ENCODE measurements at places on chromosomes 2 and 18.

- peaks cover 29% of the 10 kb centered on the region for H3K27me3 ChIP-seq
- no peak overlapping the region for H3K27ac ChIP-seq
These were observed 62.4 kb upstream of the SKOR2 start for GRCh38 chr18:47313901-47314300.

DNA sequence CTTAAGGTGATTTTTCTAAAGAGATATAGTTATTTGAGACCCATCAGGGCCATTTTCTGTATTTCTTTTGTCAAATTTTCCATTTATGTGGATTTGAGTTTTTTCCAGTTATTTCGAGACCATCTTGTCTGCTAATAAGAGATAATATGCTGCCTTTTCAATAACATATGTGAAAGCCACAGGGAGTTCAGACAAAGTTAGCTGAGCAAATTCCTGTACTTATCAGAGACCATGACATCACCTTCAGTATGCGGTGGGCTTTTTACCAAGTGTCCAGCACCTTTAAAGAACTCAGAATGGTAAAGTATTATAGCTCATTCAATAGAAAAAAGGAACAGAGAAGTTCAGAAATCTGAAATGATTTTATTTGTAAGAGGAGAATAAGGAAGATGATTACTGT lies 11.7 kb downstream of the MAPK4 start:
- H3K27me3 ChIP-seq, result peaks cover 35% of the 10 kb centered on the region
- H3K4me3 ChIP-seq, result no peak overlapping the region
- DNase-seq, result no peak
- peaks cover 8% of the 10 kb centered on the region for H3K36me3 ChIP-seq
- no peak overlapping the region for H3K27ac ChIP-seq

GRCh38 chr2:27647289-27647688 lies 16.1 kb downstream of the SUPT7L start:
- peaks cover 13% of the 10 kb centered on the region for H3K36me3 ChIP-seq
- H3K4me1 ChIP-seq, result no peaks in the 10 kb centered on the region
- no peak overlapping the region for H3K27ac ChIP-seq
- no peak for DNase-seq
- no peak overlapping the region for H3K4me3 ChIP-seq

- H3K4me3 ChIP-seq, result no peak overlapping the region
- no peaks in the 10 kb centered on the region for H3K27me3 ChIP-seq
- no peak for DNase-seq
These were observed 106.0 kb downstream of the OLA1 start for GRCh38 chr2:174142290-174142689.

DNA sequence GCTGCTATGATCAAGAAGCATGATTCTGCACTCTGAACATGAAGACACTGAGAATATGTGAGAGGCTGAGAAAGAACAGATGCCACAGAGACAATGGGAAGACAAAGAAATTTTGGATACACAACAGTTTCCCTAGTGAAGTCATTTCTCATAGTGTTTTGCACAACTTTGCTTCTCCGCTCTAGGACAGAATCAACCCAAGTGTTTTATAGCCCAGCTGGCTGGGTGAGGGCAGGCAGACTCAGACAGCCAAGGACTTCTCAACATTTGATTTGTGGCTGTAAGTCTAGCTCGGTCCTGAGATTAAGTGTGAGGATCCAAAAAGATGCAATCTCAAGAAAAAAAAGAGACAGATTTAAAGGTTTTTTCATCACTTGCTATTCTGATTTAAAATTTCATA lies 536.5 kb upstream of the CRIM1 start:
- no peaks in the 10 kb centered on the region for H3K36me3 ChIP-seq
- H3K4me3 ChIP-seq, result no peak overlapping the region
- DNase-seq, result no peak
- H3K4me1 ChIP-seq, result no peaks in the 10 kb centered on the region
- no peaks in the 10 kb centered on the region for H3K27me3 ChIP-seq

DNA sequence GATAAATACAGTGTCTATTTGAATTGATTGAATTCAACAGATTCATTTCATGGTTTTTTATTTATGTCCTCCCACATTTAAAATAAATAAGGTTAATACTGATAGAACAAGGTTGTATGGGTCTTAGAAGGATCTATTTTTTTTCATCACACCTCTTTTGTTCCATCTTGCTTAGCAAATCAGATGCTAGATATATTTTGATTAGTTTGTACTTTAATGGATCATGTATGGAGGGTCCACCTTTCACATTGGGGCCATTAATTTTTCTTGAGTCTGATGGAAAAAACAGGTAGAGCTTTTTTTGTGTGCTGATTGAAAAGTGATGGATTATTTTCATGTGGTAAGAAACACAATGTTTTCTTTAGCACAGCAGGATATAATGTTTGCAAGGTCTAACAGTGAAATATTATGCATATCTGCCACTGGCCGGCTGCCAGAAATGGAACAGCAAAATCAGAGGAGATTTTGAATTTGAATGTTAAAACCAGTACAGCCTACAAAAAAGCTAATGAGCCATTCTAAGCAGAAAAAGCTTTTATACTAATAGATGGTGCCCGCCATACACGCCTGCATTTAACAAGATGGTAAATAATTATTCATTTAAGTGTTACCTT lies 188.1 kb upstream of the ETAA1 start:
- peaks cover 8% of the 10 kb centered on the region for H3K27me3 ChIP-seq
- H3K27ac ChIP-seq, result no peak overlapping the region
- no peak for DNase-seq
- no peak overlapping the region for H3K4me3 ChIP-seq
- no peaks in the 10 kb centered on the region for H3K4me1 ChIP-seq
- no peaks in the 10 kb centered on the region for H3K36me3 ChIP-seq

DNA sequence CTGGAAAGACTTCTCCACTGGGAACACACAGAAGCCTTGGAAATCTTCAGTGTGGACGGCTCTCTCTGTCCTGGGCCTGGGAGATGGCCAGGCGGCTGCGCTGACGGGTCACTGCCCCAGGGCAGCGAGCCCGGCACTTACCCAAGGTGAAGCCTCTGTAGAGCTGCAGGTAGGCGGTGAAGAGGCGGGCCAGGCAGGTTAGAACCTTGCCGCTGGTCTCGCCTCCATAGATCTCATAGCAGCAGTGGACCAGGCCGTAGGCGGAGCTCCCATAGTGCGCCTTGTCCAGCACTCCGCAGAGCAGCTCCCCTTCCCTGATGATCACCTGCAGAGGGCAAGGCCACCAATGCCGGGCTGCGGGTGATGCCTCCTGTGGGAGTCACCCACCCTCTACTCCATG lies 53.0 kb downstream of the POLR1A start:
- H3K4me1 ChIP-seq, result no peaks in the 10 kb centered on the region
- H3K27me3 ChIP-seq, result no peaks in the 10 kb centered on the region
- H3K4me3 ChIP-seq, result no peak overlapping the region
- peaks cover 16% of the 10 kb centered on the region for H3K36me3 ChIP-seq
- DNase-seq, result no peak

- H3K4me3 ChIP-seq, result no peak overlapping the region
- no peaks in the 10 kb centered on the region for H3K4me1 ChIP-seq
- no peak overlapping the region for H3K27ac ChIP-seq
- H3K36me3 ChIP-seq, result peaks cover 15% of the 10 kb centered on the region
- no peaks in the 10 kb centered on the region for H3K27me3 ChIP-seq
- DNase-seq, result no peak
These were observed 56.3 kb upstream of the TMEM200C start for GRCh38 chr18:5951515-5952091.

- H3K36me3 ChIP-seq, result no peaks in the 10 kb centered on the region
- no peak for DNase-seq
- H3K4me1 ChIP-seq, result peaks cover 3% of the 10 kb centered on the region
- H3K27me3 ChIP-seq, result no peaks in the 10 kb centered on the region
These were observed 31.5 kb upstream of the RASGRP3 start for GRCh38 chr2:33444967-33445366.

DNA sequence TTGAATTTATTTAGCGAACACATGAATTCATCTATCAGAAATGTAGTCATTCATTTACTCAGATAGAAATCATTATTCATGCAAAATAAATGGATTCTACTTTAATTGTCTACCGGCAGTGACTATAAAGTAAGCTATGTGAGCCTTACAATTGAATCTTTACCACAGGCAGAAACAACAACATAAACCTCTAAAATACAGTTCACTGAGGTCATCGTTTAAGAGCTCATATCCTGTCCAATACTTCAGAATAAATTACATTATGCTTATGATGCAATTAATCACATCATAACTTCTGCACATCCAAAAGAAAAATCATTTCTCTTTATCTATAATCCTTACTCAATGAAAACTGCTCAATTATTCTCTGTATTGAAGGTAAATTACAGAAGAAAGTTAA lies 244.7 kb downstream of the HNMT start:
- H3K4me3 ChIP-seq, result no peak overlapping the region
- H3K36me3 ChIP-seq, result peaks cover 7% of the 10 kb centered on the region
- DNase-seq, result no peak
- no peaks in the 10 kb centered on the region for H3K4me1 ChIP-seq

GRCh38 chr2:182018218-182018617 lies 32.6 kb downstream of the PPP1R1C start:
- no peak overlapping the region for H3K27ac ChIP-seq
- peaks cover 10% of the 10 kb centered on the region for H3K36me3 ChIP-seq

- no peak overlapping the region for H3K27ac ChIP-seq
- peaks cover 20% of the 10 kb centered on the region for H3K36me3 ChIP-seq
- no peak for DNase-seq
- H3K4me1 ChIP-seq, result peaks cover 5% of the 10 kb centered on the region
- H3K4me3 ChIP-seq, result no peak overlapping the region
These were observed 29.9 kb downstream of the BIRC6 start for GRCh38 chr2:32386739-32387138.

- H3K36me3 ChIP-seq, result no peaks in the 10 kb centered on the region
- no peaks in the 10 kb centered on the region for H3K4me1 ChIP-seq
- no peak overlapping the region for H3K4me3 ChIP-seq
- no peak overlapping the region for H3K27ac ChIP-seq
- DNase-seq, result no peak
- no peaks in the 10 kb centered on the region for H3K27me3 ChIP-seq
These were observed 608.2 kb upstream of the GCFC2 start for GRCh38 chr2:76318848-76319360.

DNA sequence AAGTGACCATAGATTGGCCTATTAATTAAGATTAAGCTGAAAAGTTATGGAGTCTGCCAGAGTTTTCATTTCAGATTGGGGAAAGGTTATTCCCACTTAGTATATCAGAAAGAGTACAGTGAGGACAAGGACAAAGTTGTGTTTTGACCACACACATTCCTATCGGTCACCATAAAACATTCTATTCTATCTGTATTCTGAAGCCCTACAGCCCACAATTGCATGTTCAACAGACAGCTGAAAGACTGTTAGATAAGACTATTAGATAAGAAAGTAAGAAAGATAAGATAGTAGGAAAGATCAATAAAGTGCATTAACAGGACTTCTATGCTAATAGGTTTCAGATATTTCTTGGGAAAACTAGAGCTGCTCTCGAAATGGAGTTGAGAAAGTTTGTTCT lies 26.7 kb upstream of the ACYP2 start:
- no peaks in the 10 kb centered on the region for H3K27me3 ChIP-seq
- no peak overlapping the region for H3K4me3 ChIP-seq
- no peak overlapping the region for H3K27ac ChIP-seq
- H3K36me3 ChIP-seq, result peaks cover 5% of the 10 kb centered on the region
- H3K4me1 ChIP-seq, result peaks cover 49% of the 10 kb centered on the region
